ENCODE measurements at places on chromosomes 2 and 18.

GRCh38 chr2:46025081-46025480 is 272.1 kb upstream of the EPAS1 start:
- DNase-seq, result no peak

- no peak for DNase-seq
Observed at GRCh38 chr2:128162266-128162665, 71.3 kb downstream of the UGGT1 start.

DNA sequence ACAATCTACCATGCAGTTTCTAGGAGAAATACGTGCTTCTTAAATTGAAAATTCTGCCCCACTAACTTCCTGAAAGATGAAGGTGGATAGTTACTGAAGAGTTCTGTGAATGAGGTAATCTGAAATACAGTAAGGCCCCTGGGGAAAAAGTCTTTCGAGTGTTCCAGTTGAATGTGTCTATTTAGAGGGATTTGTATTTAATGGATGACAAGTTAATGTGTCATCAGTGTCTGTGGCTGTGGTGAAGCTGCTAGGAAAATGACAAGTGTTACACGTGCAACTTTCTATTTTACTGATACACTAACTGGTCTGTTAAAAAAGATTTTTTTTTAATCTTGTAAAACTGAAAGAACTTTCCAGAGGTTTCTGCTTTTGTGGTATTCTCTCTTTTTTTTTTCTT is 384.6 kb downstream of the STK39 start:
- DNase-seq, result peak; percentile 1

DNA sequence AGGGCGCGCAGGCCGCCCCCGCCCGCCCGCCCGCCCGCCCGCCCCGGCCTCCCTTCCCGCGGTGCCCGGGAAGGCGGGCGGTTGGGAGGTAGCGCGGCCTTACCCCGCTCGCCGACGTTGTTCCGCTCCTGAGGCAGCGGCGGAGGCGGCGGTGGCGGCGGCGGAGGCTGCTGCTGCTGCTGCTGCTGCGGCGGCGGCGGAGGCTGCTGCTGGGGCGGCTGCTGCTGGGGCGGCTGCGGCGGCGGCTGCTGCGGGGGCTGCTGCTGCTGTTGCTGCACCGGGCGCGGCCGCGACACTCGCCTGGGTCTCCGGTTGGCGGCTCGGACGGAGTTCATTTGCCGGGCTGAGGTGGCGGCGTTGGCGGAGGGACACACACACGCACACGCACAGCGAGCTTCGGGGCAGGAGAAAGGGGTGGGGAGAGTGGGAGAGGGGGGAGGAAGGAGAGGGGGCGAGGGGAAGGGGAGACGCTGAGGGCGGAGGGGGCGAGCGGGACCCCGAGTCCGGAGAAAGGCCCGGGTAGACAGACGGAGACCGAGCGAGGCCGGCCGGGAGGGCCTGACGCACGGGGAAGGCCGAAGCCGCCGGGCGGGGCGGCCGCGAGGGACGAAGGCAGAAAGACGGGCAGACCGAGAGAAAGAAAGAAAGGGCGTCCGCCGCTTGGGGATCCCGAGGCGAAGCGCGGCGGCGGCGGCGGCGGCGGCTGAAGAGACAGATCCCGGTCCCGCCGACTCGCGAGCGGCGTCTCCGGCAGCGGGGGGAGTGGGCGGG is 727 bp downstream of the FBXO11 start:
- peak; percentile 38 for DNase-seq

- DNase-seq, result no peak
Observed at GRCh38 chr2:188664951-188665595, 309.1 kb upstream of the COL3A1 start.

DNA sequence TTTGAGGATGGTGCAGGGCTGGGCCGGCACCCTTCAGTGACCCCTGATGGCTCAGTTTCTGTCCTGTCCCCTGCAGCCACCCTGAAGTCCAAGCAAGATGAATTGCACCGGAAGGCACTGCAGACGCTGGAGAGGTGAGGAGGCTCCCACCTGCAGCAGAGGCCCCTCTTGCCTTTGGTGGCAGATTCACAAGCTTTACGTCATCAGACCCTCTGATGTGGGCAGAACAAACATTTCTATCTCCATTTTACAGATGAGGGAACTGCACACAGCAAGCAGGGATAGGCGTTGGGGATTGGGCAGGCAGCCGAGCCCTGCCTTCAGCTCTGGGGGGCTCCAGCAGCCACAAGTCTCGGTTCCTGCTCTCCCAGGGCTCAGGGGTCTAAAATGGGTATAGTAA is 107.7 kb upstream of the MCFD2 start:
- no peak for DNase-seq

DNA sequence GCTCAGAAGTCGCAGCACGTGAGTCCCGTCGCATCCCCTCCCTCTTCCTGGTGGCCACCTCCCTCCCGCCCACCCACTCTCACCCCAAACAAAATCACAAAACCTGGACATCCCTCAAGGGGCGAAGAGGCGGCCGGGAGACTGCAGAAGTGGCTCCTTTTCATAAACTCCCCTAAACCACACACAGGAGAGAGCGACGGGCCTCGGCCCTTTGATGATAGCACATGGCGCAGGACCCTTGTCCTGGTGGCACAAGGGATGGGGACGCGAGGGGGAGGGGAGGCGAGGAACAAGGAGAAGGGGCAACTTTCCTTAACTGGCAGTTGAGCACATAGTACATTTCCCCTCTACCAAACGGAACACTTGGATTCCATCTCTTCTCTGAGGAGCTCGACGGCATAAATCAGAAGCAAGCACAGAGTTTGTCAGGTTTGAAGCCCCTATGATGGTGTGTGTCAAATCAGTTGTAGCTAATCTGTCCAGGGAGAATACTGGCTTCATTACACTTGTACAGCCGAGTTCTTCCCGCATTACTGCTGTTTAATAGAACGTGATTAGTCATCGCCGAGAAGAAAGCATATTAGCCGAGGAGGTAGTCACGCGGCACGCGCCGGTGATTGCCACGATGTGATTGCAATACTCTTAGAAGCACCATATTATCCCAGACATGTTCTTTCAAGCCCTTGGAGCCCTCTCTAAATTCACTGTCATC is 43.8 kb downstream of the GBX2 start:
- no peak for DNase-seq

- no peak for DNase-seq
Observed at GRCh38 chr2:85323351-85323987, 4.3 kb downstream of the TGOLN2 start.

DNA sequence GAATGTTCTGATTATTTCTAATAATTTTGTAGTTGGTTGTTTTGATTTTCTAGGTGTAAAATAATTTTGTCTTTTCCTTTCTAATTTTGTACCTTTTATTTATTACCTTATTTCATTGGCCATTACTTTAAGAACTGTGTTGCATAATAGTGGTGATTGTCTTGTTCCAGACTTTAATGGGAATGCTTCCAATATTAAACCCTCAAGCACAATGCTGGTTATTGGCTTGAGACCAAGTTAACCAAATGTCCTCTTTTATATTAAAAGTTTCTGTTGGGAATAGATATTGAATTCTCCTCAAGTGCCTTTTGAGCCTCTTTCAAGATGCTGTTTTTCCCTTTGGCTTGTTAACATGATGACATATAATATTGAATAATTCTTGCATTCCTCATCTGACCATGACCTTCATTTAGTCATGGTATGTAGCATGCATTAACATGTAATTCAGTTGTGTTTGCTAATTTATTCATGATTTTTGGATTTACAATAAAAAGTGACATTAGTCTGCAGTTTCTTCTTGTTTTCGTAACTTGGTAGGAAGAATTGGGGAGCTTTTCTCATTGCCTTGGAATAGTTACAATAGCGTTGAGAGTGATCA is 141.7 kb downstream of the DIS3L2 start:
- DNase-seq, result no peak

- no peak for DNase-seq
Observed at GRCh38 chr2:129777762-129778583, 201.5 kb upstream of the RAB6C start.

GRCh38 chr2:196262606-196263005 is 91.2 kb upstream of the STK17B start:
- DNase-seq, result no peak

GRCh38 chr18:3836483-3837335 is 386.7 kb downstream of the TGIF1 start:
- no peak for DNase-seq

DNA sequence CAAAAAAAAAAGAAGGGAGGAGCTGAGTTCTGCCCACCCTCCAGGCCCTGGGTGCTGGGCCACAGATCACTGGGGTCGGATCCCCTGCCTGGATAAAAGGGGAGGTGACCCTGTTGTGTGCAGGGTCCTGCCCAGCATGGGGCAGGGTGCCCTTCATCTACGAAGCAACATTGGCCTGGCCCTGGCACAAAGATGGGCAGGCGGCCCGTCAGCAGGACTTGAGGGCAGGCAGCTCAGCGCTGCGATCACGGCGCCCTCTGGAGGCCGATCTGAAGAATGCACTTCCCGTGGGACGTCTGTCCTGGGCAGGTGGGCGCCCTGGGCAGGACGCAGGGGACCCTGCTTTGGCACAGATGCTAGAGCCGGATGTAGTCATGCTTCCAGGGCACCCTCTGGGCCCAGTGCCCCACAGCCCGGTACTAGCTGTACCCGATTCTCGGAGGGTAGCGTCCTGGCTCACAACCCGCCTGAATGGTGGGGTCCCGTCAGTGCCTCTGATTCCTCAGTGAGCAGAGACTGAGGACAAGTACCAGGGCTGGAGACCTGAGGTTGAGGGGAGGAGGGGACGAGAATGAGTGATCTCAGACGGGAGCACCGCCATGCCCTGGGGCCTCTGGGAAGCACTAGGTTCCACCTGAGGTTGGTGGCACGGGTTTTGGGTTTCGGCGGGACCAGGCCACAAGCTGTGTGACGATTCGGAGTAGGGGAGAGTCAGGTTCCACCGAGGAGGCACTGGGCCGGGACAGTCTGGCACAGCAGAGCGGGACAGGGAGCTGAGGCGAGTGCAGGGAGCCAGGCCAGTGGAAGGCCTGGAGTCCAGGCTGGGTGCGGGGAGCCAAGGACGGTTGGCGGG is 18.0 kb downstream of the ARID5A start:
- DNase-seq, result peak; percentile 56

DNA sequence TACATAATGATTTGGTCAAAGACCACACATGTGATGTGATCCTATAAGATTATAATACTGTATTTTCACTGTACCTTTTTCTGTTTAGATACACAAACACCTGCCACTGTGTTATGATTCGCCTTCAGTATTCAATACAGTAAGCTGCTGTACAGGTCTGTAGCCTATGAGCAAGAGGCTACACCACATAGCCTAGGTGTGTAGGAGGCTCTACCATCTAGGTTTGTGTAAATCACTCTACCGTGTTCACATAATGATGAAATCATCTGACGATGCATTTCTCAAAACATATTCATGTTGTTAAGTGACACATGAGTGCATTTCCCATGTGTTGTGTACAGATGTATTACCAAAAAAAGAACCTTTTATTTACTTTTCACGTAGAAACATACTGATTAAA is 74.5 kb downstream of the USP40 start:
- no peak for DNase-seq

DNA sequence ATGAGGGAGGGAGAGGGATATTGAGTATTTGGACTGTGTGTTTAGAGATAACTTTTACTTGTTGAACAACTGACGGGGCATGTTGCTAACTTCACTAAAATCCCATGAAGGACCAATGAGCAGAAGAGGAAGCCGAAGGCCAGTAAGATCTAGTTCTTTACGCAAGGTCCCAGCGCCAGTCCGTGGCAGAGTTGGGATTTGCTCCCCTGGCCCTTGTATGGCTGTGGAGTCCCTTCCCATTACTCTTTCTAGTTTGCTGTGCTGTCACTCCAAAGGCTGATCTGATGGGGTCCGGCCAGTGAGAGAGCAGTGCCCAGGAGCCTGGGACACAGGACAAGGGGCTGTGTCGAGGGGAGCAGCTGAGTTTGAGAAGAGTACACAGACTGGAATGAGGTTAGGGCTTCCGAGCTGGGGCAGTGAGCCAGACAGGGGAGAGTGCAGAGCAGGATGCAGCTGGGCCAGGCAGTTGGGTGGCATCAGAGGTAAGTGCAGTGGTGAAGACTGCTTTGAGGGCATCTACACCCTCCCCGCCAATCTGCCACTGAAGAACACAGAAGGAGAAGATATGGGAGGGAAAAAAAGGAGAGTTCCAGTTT is 692.9 kb upstream of the HS6ST1 start:
- no peak for DNase-seq

DNA sequence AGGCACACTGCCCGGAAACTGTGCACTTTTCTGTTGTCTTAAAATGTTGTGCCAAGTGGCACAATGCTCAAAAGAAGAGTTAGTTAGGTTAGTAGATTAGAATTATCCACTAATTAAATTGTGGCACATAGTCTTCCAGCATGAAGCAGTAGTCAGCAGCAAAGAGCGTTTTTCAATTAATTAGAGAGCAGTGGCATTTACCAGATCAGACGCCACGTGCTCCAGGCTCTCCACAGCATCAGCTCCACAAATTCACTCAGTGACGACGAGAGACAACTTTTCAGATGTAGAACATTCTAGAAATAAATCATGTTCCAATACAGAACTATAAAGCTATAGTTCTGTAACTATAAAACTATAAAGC is 16.4 kb upstream of the RTTN start:
- DNase-seq, result no peak

- DNase-seq, result peak; percentile 50
Observed at GRCh38 chr2:158024288-158024898, 77.3 kb upstream of the UPP2 start.

- DNase-seq, result no peak
Observed at GRCh38 chr18:47730795-47731194, 199.7 kb downstream of the SMAD2 start.

DNA sequence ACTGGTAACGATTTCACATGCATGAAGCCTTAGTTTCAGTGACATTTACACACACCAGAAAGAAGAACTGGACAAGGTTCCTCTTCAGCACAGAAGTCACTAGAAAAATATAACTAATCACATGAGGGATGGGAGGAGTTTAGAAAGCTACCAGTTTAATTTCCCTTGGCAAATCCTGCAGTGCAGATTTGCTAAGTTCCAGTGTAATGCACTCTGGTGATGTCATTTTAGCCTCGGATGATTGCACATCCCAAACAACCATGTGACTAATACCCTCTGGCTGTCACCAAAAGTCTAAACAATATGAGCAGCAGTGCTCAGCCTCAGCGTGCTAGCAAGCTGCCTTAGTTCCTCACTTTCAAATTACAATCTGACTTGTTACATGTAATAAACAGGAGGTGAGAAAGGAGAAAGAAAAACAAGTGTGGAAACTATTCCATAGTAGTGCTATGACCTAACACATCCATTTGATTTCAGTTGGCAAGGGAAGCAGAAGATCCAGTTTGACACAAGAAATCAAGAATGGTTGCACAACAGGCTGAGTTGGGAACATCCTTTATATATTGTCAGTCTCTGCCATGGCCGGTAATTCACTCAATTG is 35.3 kb upstream of the PPP1CB start:
- DNase-seq, result no peak

- DNase-seq, result peak; percentile 60
Observed at GRCh38 chr2:118185210-118186109, 97.2 kb downstream of the INSIG2 start.

GRCh38 chr2:132252191-132252893 is 90.6 kb upstream of the ANKRD30BL start:
- DNase-seq, result no peak

DNA sequence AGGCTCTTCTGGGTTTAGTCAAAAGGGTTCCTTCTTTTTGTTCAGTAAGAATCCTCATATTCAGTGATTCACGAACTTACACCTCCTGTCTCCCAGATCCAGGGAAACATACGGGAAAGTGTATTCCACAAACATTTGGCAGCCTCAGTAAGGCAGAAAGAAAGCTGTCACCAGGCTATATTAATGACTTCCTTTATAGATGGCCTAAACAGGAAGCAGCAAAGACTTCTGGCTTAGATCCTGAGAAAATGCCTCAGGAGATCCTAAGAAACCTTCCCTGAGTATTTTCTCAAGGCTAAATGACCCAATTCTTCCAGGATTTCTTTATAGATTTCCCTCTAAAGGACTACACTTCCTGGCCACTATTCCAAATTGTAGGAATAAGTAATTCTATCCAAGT is 1995.5 kb upstream of the CELF4 start:
- DNase-seq, result no peak

- DNase-seq, result no peak
Observed at GRCh38 chr2:55871637-55872036, 51.9 kb downstream of the EFEMP1 start.

Measured in stimulated activated CD4-positive, alpha-beta T cell treated with anti-CD3 and anti-CD28 coated beads, Interleukin-4, amount 100 ng/mL, for 48 hours (primary cell).